ENCODE measurements at places on chromosomes 7 and 10.

DNA sequence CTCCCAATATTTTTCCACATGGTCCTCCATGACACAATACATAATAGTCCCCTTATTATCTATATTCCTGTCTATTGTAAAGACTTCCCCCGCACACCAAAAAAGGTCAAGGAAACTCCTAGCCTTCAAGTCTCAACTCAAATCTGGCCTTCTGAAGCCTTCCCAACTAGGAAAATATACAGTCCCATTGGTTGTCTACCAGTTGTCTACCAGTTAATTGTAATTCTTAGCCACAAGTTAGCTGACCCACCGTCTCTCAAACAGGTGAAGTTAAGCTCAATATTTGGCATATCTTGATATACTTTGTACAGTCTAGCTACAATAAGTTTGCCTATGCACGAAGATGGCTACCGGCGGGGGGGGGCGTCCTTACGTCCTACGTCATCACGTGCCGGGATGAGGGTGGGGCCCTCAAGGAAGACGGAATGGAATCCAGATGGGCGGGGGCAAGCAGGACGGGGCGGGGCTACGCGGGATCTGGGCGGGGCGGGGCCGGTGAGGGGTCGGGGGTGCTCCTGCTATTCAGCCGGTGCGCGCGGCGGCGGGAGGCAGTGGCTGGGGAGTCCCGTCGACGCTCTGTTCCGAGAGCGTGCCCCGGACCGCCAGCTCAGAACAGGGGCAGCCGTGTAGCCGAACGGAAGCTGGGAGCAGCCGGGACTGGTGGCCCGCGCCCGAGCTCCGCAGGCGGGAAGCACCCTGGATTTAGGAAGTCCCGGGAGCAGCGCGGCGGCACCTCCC lies at the start of gene AHR:
Gene AHR (plus strand): TSS at position 551 of the 738 bp plus-strand sequence. CDS start 613 bp downstream, outside the sequence.
- peak; percentile 93 for DNase-seq

DNA sequence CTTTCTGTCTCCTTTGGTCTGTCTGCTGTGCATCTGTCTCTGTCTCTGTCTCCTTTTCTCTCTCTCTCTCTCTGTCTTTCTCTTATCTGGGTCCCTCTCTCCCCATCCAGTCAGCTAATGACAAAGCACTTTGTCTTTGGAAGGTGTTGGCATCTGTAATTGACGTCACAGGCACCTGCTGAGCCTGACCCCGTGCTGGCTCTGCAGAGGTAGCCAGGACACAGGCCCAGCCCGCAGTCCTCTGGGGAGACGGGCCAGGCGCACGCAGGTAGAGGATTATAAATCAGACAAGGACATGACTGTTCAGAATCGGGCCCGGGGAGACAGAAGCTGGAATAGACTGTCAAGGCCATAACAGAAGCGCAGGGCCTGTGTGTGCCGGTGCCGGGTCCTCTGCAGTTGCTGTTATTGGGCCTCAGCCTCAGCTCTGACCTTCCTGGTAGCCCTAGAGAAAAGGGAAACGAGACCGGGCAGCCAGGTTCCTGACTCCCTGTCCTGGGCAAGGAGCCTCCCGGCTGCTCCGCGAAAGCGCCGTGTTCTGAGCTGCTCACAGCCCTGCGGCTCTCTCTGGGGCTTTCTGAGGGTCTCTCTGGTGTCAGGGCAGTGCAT lies 10.7 kb upstream of the PSMG3 start:
- peak; percentile 45 for DNase-seq

DNA sequence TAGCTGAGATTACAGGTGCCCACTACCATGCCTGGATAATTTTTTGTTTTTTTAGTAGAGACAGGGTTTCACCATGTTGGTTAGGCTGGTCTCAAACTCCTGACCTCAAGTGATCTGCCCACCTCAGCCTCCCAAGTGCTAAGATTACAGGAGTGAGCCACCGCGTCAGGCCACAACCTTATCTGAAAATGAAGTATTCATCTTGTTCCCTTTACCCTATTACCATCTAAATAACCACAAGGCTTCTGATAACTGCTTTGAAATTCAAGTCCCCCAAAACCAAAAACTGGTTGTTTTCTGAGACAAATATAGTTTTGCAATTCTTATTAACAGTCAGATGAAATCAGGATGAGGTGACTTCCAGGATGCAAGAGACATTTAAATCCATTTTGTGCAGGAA lies 2.4 kb downstream of the TCTN3 start:
- DNase-seq: no peak

- no peak for DNase-seq
These were observed 329.6 kb downstream of the XPNPEP1 start for GRCh38 chr10:109593682-109594081.

DNA sequence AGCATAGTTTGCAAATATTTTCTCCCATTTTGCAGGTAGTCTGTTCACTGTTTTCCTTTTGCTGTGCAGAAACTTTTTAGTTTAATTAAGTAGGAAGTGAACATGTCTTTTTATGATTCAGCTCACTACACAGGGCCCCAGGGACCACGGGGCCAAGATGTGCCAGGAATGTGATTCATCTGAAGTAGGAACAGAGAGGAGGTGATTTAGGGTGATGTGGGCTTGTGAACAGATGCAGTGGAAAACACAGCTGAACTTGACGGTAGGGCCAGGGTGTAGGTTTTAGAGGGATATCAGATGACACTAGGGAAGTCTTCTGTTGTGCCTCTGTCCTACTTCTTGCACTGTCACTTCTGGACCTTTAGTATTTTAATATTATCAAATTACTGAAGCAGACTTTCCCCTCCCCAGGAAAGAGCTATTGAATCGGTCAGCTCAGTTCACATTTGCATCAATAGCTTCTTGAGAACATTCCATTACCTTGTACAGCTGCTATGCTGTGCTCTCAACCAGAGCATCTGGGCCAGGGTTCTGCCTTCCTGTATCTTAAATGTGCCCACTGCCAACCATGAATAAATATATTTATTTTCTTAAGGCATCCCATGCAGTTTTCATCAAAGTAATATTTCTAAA lies 96.9 kb downstream of the OSBPL3 start:
- DNase-seq: no peak

DNA sequence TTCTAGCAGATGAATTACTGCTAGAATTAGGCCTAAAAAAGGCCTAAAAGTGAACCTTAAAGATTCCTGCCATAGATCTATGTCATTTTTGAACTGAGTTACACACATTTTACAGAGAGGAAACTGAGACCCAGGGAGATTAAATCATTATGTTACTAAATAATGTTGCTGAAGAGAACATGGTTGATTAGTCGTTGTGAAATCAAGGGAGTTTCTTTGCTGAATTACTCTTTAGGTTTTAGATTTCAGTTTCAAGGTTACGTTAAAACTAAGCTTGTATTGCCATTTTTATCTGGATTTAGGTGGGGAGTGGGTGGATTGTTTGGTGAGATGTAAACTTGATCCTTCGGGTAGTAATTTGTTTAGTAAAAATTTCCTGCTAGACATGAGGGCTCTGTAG lies 21.3 kb downstream of the CDK14 start:
- no peak for DNase-seq

- DNase-seq: peak; percentile 91
These were observed 134.6 kb downstream of the ARHGAP22 start for GRCh38 chr10:48470115-48470892.

GRCh38 chr7:44805950-44806349 lies 9.5 kb downstream of the PPIA start:
- no peak for DNase-seq

GRCh38 chr10:18100669-18101068 lies 39.6 kb upstream of the CACNB2 start:
- no peak for DNase-seq

DNA sequence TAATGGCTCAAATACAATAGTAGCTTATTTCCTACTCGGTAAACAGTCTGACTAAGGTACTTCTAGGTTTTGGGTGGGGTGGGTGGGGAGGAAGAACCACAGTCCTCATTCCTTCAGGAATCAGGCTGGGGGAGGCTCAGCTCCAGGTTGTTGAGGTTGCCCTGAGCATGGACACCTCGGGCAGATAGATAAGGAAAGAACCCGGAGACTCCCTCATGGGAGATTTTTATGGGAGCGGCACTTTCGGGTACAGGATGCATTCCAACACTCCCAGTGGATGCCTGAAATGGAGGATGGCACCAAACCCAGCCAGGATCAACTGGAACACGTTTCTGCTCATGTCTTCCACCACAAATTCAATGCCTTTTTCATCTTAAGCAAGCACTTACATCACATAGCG lies 5.5 kb upstream of the GSDME start:
- no peak for DNase-seq

Measured in mesendoderm (in vitro differentiated cells).